Smooth muscle cell of trachea (primary cell): ENCODE measurements at places on chromosomes 16 and 17. TPM values are rescaled to one million over a fixed set of nuclear protein-coding genes. Genes with fewer than 3 reads are reported as not detected.

The MT4 gene
- total RNA-seq, result not detected in 2 replicates

The C1QTNF1 gene
- total RNA-seq, result 6.3 and 79.2 TPM in 2 replicates

The CD300LB gene
- under 0.01 TPM in 1 of 2 replicates, not detected in the other for total RNA-seq

The BRIP1 gene
- 0.99 and 11.6 TPM in 2 replicates for total RNA-seq

The CA5A gene
- not detected in 2 replicates for total RNA-seq

The PNMT gene
- total RNA-seq, result 0.17 TPM in 1 of 2 replicates, not detected in the other

The C17orf58 gene
- 19.8 and 32.4 TPM in 2 replicates for total RNA-seq

The CMTM2 gene
- not detected in 2 replicates for total RNA-seq

The LRRC37A2 gene
- 7.0 and 12.9 TPM in 2 replicates for total RNA-seq

The TBX21 gene
- 0.15 TPM in 1 of 2 replicates, not detected in the other for total RNA-seq

The PDILT gene
- total RNA-seq, result not detected in 2 replicates

The VAT1L gene
- total RNA-seq, result 0.17 and 0.29 TPM in 2 replicates

The SBK1 gene
- total RNA-seq, result under 0.01 TPM in 1 of 2 replicates, not detected in the other

The HOXB4 gene
- total RNA-seq, result 2.9 and 5.8 TPM in 2 replicates

The PSMC5 gene
- total RNA-seq, result 55.1 and 101 TPM in 2 replicates

The MLYCD gene
- 4.1 and 5.1 TPM in 2 replicates for total RNA-seq

The VPS35 gene
- total RNA-seq, result 152 and 198 TPM in 2 replicates

The PTGES3L gene
- 1.2 TPM in 1 of 2 replicates, not detected in the other for total RNA-seq

The CACNG4 gene
- total RNA-seq, result not detected in 2 replicates

The MYH2 gene
- total RNA-seq, result under 0.01 TPM in 1 of 2 replicates, not detected in the other

The BOLA2 gene
- 13.9 and 25.5 TPM in 2 replicates for total RNA-seq

The ACD gene
- total RNA-seq, result 15.4 and 16.7 TPM in 2 replicates

The CCDC78 gene
- total RNA-seq, result 1.6 and 3.8 TPM in 2 replicates

The C16orf92 gene
- total RNA-seq, result not detected in 2 replicates

The TMEM238L gene
- total RNA-seq, result not detected in 2 replicates

The CLEC18B gene
- 0.29 and 1.3 TPM in 2 replicates for total RNA-seq

The WFDC1 gene
- total RNA-seq, result 0.44 and 3.6 TPM in 2 replicates

The CEMP1 gene
- total RNA-seq, result 0.66 TPM in 1 of 2 replicates, not detected in the other

The CRYBA1 gene
- 0.15 and 0.33 TPM in 2 replicates for total RNA-seq

The KRT32 gene
- total RNA-seq, result not detected in 2 replicates

The MLX gene
- 32.9 and 36.7 TPM in 2 replicates for total RNA-seq

The SYCE1L gene
- total RNA-seq, result 0.50 and 0.58 TPM in 2 replicates

The FAM20A gene
- total RNA-seq, result 16.9 and 25.1 TPM in 2 replicates

The TNP2 gene
- total RNA-seq, result not detected in 2 replicates

The BAIAP3 gene
- 1.5 and 1.9 TPM in 2 replicates for total RNA-seq

The ANKRD40CL gene
- not detected in 2 replicates for total RNA-seq

The MYADML2 gene
- total RNA-seq, result not detected in 2 replicates

The CACNG5 gene
- not detected in 2 replicates for total RNA-seq

The HBM gene
- total RNA-seq, result not detected in 2 replicates

The TNFRSF17 gene
- total RNA-seq, result not detected in 2 replicates

The RND2 gene
- total RNA-seq, result 0.29 and 0.66 TPM in 2 replicates

The UMOD gene
- not detected in 2 replicates for total RNA-seq

The PRAC2 gene
- total RNA-seq, result not detected in 2 replicates

The MMP28 gene
- total RNA-seq, result 1.2 TPM in 1 of 2 replicates, not detected in the other

The ZKSCAN2 gene
- 3.9 and 4.1 TPM in 2 replicates for total RNA-seq

The HOXB2 gene
- 8.7 and 10.4 TPM in 2 replicates for total RNA-seq

The OMG gene
- total RNA-seq, result 5.7 and 17.4 TPM in 2 replicates

The SLFN12L gene
- total RNA-seq, result 0.15 and 0.17 TPM in 2 replicates

The C17orf100 gene
- total RNA-seq, result 0.58 and 1.2 TPM in 2 replicates

The MMP2 gene
- total RNA-seq, result 884 and 2,660 TPM in 2 replicates

The PRDM7 gene
- total RNA-seq, result not detected in 2 replicates

The SLC47A2 gene
- under 0.01 TPM in 1 of 2 replicates, not detected in the other for total RNA-seq

The RDM1 gene
- total RNA-seq, result 0.66 and 0.87 TPM in 2 replicates

The UTS2R gene
- total RNA-seq, result 0.15 TPM in 1 of 2 replicates, not detected in the other

The QRICH2 gene
- total RNA-seq, result 2.0 and 5.1 TPM in 2 replicates

The HBA1 gene
- total RNA-seq, result not detected in 2 replicates

The TMEM98 gene
- 137 and 255 TPM in 2 replicates for total RNA-seq

The FZD2 gene
- 22.7 and 35.1 TPM in 2 replicates for total RNA-seq
